ENCODE measurements at places on chromosomes 4 and X.

DNA sequence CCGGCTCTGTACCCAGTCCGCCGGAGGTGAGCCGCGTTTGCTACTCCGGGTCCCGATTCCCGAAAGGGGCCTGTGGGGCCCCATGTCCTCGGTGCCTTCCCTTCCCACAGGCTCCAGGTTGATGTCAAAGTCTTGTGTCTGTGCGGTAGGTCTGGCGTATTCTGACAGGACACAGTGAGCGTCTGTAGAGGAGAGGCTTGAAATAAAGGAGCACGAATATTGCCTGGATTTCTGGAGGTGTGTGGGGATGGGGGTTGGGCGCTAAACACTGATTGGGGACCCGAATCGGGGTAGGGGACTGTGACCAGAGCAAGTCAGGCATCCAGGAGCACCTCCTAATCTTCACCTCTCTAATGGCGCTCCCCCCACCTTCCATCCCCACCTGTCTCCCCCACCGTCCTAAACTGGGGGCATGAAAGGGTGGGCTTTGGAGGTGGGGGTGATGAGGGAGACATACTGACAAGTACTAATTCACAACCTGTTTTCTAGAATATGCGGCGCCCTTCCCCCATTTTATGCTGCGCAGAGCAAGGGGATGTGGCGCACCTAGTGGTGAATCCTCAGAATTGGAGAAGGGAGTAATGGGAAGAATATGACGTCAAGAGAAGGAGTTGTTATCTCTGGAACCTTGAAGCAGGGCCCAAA, 855 bp downstream of the GPRASP2 start:
- DNase-seq: no peak

DNA sequence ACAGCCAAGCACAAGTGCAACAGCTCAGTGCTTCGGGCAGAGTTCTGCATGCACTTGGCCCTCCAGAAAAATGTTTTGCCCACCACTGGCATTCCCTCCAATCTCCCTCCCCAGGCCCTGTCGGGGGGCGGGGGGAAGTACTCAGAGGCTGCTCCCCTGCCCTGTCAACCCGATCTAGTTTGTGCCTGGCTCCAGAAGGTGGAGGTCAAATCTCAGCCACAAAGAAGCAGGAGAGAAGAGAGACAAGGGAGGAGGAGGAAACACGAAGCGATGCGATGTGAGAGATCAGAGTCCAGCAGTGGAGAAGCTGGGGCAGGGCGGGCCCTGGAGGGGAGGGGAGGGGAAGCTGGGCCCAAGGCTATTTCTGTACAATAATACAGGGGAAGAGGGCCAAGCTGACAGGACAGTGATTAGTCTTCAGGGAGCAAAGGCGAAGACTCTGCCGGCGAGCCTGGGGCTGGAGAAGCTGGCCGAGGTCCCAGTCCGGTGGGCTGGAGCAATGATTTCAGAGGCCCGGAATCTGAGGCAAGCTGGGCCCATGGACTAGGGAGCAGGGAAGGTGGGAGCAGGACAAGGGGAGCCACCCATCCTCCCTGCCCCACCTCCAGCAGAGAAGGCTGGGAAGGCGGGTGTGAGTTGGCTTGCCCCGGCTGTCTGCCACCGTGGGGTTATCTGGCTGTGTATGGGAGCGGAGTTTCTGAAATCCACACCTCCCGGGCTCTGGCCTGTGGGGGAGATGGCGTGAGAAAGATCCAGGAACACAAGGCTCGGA, 167.1 kb downstream of the EFNB1 start:
- no peak for DNase-seq

- no peak for DNase-seq
These were observed 128.1 kb downstream of the MFAP3L start for GRCh38 chr4:169898095-169898494.

- no peak for DNase-seq
These were observed 14.4 kb upstream of the ASMTL start for GRCh38 chrX:1466971-1467561.

- DNase-seq: no peak
These were observed 19.9 kb upstream of the CLDN34 start for GRCh38 chrX:9947131-9947794.

DNA sequence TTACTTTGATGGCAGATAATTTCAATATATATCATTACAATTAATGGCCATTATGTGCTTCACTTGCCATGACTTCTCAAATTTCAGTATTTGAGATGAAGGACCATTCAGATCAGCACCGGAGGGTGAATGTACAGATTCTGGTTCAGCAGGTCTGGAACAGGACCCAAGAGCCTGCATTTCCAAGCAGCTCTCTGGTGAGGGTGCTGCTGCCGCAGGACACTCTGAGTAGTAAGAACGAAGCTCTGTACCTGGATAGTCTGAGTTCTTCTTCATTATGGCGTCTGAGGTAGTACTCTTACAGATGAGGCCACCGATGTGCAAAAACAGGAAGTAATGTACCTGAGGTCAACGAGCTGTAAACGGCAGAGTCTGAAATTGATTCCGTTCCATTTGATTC, 228.2 kb downstream of the FBXW7 start:
- DNase-seq: no peak

GRCh38 chr4:126572264-126572663, 1060.5 kb upstream of the INTU start:
- DNase-seq: no peak

DNA sequence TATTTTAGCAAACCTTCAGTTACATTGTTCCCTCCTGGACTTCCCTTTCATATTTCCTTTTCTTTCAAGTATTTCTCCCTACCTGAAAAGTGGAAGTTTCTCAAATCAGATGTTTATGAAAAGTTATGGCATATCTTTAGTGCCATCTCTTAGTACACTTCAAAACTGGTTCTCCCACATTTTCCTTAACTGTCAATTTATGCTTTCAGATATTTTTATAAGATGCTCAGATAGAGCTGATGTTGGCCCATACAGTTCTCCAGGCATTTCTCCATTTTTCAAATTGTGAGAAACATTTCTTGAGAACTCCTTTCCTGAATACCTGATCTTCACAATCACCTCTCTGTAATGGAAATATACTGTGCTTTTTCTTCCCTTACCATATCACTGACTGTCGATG, 32.5 kb upstream of the AP1AR start:
- no peak for DNase-seq

- no peak for DNase-seq
These were observed 29.9 kb downstream of the UPRT start for GRCh38 chrX:75303795-75304194.

DNA sequence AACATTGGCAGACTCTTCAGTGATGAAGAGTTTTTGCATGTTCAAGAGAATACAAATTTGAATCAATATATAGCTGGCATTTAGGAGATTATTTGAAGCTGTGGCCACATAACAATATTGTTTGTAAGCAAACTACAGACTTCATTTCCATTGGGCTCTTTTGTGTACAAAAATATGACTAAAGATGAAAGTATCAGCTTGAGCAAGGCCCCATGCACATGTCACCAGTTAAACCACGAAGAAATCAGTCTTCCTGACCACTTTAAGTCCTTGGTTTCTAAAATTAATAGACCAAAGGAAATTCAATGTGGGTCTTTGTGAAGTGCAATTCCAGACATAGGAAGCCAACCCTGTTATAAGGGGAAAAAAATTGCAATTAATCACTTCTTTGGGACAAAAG, 1664.6 kb upstream of the ADGRL3 start:
- DNase-seq: no peak

- no peak for DNase-seq
These were observed 98.4 kb downstream of the AREG start for GRCh38 chr4:74543231-74543781.

GRCh38 chr4:181821039-181822004, 421.9 kb upstream of the TENM3 start:
- DNase-seq: no peak

GRCh38 chr4:7359400-7360062, 75.2 kb downstream of the PSAPL1 start:
- DNase-seq: no peak

GRCh38 chr4:128461291-128462102, 173.9 kb upstream of the PGRMC2 start:
- no peak for DNase-seq

- DNase-seq: no peak
These were observed 27.3 kb downstream of the CXorf58 start for GRCh38 chrX:23935106-23935505.

GRCh38 chrX:143869018-143869417, 14.9 kb upstream of the UBE2NL start:
- DNase-seq: no peak

GRCh38 chrX:119853444-119853843, 681 bp upstream of the UPF3B start:
- no peak for DNase-seq

DNA sequence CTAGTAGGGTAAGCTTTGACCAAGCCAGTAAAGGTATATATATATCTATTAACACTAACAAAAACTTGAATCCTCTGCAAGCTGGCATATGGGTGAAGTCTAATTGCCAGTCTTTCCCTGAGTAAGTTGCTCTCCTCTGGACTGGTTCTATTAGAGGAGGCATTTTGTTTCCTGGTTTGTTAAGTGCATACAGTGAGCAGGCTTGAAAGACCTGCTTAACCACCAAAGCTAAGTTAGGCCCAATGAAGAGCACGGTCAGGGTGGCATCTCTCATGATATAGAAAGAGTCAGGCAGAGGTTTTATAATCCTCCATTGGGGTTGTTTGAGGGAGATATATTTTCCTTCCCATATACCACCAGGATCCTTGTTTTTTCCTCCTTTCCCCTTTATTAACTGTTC, 9.6 kb upstream of the AREG start:
- no peak for DNase-seq

- no peak for DNase-seq
These were observed 20.7 kb downstream of the ANKRD50 start for GRCh38 chr4:124691801-124692200.

DNA sequence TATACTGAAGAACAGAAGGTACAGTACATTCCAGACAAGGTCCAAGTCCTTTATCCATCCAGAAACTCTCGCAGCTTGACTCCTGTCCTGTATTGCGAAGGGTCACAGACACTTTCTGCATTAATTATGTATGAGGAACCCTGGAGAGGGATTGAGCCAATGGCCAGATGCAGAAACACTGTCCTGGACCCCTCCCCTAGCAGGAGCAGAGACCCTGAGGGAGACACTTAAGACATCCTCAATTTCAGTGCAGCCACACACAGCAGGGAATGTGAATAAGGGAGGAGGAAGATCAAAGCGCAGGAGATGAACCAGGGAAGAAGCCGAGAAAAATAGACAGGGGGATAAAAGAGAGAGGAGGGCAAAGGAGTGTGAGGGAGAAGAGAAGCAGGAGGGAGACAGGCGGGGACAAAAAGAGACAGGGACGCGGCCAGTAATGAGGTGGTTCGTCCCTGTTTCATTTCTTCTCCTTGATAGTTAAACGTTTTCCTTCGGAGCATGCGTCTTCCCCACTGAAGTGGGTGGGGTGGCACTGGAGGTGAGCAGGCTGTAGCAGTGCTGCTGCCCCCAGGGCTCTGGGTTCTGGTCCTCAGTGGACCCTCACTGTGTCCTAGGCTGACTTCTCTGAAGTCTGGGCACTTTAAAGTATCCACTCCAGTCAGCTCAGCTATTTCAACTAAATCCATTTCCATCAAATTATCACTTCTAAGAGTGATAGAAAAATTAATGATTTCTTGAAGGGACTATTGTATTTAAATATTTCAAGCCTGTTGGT, 356.4 kb upstream of the NOCT start:
- DNase-seq: no peak

DNA sequence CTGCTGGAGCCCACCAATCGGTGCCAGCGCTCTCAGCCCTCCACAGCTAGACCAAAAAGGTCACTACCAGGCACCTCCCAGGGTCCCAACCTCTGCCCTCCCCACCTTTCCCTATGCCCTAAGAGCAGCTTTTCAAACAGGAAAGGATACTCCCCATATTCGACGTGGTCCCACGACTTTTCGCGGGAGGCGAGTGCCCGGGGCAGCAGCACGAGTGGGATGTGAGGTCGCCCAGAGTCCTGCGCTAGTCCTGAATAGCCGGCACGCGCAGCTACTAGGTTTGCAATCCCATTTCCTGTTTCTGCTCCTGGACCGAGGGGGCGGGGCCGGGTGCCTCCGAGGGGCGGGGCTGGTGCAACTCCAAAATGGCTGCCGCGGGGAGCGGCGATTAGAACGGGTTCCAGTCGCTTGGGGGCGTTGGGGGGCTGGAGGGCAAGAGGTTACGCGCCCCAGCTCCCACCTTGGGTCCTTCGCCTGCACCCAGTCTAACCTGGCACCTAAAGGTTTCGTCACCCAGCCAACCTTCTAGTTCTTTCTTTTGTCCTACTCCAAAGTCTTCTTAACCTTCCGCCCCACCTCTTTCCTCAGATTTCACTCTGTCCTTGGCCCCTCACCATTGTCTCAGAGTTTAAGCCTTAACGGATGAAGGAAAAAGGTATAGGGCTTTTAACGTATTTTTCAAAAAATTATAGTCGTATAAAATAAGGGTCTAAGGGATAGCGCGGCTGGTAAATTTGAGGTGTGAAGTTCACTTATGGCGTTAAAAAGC, 85.0 kb upstream of the TENT5D start:
- DNase-seq: no peak

DNA sequence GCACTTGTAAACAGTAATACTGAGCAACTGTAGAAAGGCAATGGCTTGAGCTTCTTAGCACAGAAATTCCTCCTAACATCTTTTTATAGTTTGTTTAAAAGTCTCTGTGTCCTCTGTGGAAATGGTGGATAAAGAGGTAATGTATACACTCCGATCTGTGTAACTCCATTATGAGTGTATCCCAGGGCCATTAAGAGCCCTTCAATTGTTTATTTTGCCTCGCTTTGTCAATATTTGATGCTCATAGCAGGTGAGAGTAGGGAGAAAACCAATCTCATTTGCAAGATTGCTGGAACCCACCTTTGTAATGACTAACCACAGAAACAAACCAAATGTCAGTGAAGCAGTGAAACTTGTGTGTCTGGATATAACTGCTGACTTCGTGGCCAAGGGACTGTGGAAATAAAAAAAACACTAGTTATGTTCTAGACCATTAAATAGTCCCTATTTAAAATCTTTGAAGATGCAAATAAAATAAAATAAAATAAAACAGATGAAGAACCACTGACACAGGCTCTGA, 598.2 kb upstream of the BOD1L1 start:
- no peak for DNase-seq

DNA sequence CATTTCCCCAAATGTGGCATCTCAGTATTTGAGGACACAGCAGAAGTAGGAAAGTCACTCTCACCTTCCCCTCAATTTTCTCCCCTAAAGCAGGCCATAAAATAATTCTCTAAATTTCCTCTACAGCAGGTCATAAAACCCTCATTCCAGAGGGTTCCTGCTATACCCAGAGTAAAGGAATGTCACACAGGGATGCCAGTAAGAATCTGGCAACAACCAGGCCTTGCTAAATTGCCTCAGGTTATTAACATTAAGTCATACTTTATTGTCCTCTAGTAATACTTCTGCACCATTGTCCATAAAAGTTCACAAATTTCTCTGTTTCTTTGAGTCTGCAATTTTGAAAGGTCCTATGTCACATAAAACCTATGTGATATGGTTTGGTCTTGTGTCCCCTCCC, 685.7 kb upstream of the SLIT2 start:
- DNase-seq: no peak

DNA sequence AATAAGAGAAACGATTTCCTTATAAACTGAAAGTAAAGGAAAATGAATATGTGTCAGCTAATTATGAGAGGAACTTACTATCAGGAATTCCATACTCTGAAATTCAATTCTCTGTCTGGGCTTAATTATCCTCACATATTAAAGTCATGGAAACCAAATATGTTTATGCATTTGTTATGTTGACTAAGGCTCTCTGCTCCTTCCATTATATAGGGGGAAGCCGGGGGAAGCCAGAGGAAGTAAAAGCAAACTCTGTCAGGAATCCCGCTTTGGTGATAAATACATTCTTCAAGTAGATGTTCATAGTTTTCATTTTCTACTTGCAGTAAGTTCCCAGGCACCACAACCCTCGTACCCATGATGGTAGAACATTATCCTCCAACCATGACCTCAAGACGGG, 142.8 kb upstream of the VCX2 start:
- no peak for DNase-seq

GRCh38 chr4:161247831-161248230, 916.0 kb downstream of the FSTL5 start:
- no peak for DNase-seq

Data from T-helper 1 cell (primary cell).